GM13976 (cell line): ENCODE measurements at places on chromosomes 3 and 15.

GRCh38 chr3:117104792-117105191, 395.2 kb downstream of the TUSC7 start:
- DNase-seq: no peak

GRCh38 chr3:158418035-158418434, 153.0 kb upstream of the MLF1 start:
- no peak for DNase-seq

- no peak for DNase-seq
Observed at GRCh38 chr3:177443469-177443868, 246.2 kb upstream of the TBL1XR1 start.

DNA sequence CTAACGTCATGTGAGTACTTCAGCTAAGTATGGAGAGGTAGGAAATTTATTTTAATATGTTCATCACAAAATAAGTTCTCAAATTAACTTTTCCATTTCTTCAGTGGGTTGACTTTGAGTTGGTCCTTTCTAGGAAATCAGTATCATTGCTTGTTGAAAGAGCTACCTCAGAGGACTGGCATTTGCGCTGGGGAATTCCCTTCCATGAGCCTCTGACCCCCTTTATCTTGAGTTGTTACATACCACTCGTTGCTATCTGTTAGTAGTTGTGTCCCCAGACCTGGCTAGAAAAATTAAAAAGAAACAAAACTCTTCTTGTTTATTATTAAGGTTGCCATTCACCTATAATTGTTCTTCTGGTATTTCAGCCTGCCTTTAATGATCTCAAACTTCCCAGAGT, 96.8 kb upstream of the ROBO2 start:
- no peak for DNase-seq

DNA sequence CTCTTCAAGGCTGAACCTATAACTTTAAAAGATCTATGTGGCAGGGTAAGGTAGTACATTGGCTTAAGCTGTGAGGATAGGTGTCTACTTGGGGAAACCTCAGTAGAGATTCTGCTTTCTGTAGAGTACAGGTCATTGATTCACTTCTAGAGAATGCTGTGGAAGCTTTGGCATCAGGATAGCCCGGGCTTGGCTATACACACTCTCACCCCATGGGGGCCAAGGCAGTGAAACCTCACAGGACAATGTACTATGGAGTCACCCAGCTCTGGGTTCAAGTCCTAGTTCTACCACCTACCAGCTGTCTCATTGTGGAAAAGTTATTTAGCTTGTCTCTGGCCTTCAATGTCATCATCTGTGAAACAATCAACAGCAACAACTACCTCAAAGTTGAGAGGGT, 9.0 kb downstream of the MTFMT start:
- no peak for DNase-seq

DNA sequence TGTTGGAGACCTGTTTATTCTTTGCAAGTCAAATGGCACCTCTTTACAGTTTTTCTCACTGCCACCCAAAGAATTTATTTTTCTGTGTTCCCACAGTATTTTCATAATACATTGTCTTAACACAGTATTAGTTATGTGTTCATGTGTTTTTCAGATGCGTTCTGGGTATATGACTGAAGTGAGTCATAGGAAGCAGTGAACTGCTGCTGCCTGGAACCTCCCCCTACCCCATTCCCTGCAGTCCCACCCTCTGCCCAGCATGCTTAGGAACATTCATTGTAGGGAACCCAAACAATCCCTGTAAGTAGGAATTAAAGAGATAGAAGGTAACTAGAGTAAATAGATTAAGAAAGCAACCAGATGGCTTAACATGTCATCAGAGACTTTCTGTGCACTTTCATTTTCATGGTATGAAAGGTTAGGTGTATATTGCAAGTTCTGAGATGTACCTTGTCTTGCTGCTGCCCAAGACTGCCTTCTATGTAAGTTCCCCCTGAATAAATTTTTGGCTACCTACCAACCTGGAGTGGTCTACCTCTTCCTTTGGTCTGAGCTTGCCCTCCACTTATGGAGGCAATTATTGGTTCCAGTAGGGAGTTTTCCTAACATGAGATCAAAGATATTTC, 21.9 kb upstream of the SQOR start:
- DNase-seq: no peak

- no peak for DNase-seq
Observed at GRCh38 chr3:85482213-85482490, 523.4 kb downstream of the CADM2 start.
